ENCODE measurements at places on chromosomes 1 and 21.

DNA sequence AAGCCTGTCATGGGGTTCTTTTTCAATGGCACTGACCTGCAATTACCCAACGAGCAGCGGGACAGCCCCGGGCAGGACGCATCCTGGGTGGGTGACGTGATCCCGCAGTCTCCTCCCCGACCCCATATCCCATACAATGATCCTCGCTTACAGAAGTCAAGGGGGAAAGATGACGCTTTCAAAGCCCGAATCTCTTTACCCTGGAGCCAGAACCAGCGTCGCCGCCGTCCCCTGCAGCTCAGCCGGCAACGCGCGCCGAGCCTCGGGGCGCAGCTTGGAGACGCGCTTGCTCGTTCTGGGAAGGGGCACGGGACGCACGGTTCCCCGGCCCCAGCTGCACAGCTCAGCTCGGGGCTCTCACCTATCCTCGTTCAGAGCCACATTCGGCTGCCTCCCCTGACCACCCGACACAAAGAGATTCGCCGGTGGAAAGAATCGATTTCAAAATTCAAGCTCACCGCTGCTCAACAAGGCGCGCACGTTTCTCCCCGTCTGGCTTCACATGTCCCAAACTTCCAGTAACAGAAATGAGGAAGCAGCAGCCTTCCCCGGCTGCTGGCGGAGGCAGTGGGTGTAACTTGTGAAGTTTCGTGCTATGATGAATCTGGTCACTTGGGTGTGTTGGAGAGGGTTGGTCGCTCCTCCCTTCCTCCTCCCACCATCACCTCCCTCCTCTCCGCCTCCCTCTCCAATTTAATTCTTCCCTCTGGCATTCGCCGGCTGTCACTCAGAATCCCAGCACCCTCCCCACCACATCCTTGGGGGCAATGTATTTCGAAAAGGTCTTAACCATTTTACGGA lies at the start of gene TIAM1:
Gene TIAM1, minus strand, starts transcription at position 582 of the 801 bp plus-strand sequence. CDS start 77,289 bp downstream, outside the sequence.
- DNase-seq, result peak; percentile 40

DNA sequence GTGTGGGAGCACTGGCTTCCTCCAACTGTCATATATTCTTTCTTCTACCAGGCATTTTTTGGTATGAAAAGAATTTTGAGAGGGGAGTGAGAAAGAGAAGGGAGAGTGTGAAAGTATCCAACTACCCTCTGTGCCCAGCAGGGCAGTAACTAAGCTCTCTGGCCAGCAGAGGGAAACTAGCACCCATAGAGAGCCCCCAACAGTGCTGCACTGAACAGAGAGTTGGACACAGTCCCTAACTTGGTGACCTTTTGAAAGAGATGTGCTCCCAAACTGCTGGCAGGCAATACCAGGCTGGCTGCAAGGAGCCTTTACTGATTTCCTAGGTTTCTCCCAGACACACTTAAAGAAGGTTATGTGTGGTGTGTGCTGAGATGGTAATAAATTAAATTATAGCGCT lies 118.8 kb upstream of the PBX1 start:
- DNase-seq, result no peak

GRCh38 chr1:155309423-155310021 lies 856 bp downstream of the FDPS start:
- DNase-seq, result peak; percentile 4

GRCh38 chr1:51738681-51739080 lies 121.8 kb downstream of the OSBPL9 start:
- DNase-seq, result no peak

DNA sequence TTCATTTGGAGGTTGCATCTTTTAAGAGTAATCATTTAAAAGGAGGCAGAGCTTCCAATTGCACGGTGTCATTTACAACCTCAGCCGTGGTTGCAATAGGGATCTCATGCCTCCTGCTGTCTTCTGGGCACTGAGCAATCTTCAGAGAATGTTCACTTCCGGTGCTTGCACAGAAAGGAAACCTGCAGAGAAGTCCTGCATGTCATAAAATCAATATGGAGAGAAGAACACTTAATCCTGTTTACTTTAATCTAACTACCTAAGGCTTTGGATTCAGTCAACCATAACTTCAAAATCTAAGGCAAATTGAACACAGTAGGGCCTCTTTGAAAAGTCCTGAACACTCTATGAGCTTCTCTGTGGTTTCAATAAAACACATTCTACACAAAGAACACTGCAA lies 11.3 kb upstream of the MAP10 start:
- no peak for DNase-seq

DNA sequence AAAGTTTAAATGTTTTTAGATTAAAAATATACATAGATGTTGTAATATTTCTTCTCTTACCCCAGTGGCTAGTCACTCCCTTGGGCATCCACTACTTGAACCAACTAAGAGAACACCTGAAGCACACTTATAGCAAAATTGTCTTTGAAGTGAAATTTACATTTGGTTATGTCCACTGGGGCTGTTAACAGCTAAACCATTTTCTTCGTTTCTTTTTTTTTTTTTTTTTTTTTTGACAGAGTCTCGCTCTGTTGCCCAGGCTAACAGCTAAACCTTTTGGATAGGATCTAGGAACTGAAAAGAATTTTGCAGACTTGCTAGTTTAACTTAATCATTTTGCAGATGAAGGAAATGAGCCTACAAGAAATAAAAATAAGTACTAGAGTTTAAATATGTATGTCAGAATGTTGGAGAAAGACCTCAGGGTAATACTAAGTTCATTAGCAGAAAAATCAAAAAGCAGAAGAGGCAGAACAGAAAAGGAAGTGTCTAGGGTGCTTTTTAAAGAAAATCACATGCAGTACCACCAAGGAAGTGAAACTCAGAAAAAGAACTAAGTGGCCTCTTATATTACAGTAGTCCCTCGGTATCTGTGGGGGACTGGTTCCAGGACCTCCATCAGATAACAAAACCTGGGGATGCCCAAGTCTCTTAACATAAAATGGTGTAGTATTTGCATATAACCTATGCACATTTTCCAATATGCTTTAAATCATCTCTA lies 11.8 kb downstream of the DRAM2 start:
- no peak for DNase-seq

DNA sequence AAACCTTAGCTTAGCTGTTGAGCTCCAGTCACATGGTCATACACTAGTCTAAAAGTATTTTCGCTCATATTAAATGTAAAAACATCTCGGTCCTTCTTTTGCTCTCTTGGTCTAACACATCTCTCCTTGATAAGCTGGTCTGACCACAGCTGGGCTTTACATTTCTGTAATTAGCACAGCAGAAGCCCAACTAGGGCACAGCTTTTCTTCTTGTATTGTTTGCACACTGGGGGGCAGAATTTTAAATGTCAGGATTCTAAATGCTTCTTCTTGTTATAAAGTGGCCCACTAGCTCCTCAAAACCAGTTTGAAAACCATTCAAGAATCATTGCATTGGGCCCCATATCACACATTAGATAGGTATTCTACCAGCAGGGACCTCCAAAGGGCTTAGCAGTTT lies 289.1 kb upstream of the PKN2 start:
- DNase-seq, result no peak

- no peak for DNase-seq
Observed at GRCh38 chr21:14678973-14679574, 133.0 kb upstream of the SAMSN1 start.

DNA sequence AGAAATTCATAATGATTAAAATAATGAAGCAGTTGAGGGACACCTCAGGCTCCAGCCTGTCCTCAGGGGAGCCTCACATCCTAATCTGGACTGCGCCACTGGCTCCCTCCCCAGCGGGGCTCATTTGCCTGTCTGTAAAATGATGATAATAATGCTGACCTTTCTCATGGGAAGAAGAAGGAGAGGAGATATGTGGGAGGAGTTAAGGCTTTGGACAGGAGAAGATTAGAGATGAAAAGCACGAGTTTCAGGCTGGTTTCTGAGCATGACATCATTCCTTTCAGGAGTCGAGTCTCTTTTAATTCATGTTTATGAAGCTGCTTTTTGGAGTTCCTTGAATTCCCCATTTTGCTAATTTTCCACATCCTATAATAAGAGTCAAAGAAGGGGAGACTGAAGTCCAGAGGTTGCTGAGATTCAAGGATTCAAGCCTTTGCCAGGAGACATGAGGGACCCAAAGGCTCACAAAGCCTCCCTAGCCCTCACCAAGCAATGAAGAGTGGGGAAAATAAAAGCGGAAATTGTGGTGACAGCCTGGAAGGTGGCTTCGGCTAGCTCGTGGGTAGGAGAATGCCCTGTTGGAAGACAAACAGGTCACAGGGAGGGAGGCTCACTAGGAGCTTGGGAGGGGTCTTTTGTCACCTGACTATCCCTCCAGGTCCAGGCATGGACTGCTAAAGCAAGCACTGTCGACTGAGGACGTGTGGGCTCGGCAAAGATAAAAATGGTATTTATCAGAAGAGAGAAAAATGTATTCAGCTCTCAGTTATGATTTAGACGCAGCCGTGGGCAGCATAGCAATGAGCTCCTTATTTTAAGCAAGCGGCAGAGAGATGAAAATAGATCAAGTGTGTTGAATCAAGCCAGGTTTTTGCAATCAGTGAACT lies 27.5 kb upstream of the STMN1 start:
- DNase-seq, result no peak

- DNase-seq, result no peak
Observed at GRCh38 chr1:2128189-2128901, 66.2 kb downstream of the FAAP20 start.

- no peak for DNase-seq
Observed at GRCh38 chr1:203512517-203512847, 18.5 kb downstream of the OPTC start.
